ENCODE measurements at places on chromosomes 16 and 17.

- DNase-seq: no peak
Observed at GRCh38 chr17:48755356-48755755, 26.8 kb upstream of the HOXB13 start.

- DNase-seq: no peak
Observed at GRCh38 chr17:61040666-61041065, 359.0 kb upstream of the TBX2 start.

DNA sequence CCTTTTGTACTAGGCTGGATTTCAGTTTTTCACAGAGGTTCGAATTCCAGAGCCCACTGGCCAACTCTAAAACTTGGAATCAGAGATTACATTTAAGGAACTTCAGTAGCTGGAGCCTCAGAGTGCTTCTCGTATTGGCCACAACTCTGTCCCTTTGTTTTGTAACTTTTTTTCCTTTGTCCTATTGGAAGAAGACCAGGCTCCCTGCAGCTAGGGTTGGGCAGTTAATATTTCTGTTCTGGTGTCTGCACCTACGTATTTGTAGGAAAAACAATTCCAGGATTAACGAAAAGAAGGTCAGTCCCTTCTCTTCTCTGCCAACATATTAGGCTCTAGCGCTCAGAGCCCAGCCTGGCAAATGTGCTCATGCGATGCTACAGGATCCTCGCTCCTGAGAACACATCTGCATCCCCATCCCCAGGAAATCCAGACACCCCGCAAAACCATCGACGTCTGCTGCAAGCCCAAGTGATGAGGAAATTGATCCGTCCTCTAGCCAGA is 1.9 kb downstream of the CDH11 start:
- no peak for DNase-seq

- no peak for DNase-seq
Observed at GRCh38 chr17:4622375-4622774, 19.1 kb downstream of the ALOX15 start.

DNA sequence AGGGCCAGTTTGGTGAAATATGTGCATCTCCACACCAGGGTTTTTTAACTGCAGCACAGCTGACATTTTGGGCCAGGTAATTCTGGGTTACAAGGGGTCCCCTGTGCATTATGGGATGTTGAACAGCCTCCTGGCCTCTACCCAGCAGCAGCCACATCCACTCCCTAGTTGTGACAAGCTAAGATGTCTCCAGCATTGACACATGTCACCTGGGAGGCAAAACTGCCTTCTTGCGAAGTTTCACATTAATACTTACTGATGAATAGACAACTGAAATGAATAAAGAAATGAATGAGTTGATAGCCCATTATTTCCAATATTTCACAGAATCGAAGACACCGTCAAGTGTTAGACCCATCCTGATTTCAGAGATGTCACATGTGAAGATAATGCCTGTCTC is 383.7 kb downstream of the CPPED1 start:
- no peak for DNase-seq

DNA sequence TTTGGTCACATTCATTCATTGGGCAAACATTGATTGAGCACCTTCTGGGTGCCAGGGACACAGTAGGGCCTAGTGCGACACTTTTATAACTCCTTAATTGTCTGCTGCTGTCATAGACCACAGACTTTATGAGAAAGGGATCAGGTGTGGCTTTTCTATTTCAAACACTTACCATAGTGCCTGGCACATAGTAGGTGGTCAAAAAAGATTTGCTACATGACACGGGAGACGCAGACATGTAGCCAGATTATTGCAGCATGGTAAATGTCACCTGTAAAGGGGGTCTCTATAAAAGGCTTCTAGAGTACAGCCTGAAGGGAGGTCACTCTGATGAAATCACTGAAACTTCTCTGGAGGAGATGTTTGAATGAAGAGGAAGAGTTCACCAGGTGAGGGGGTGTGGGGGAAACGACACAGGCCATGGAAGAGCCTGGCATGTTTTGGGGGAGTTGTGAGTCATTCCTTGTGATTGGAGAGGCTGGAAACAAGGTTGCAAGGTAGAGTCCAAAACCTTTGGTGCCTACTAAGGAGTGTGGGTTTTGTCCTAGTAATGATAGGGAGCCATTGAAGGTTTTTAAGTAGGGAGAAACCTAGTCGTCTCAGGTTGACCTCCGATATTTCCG is 1.6 kb downstream of the RSAD1 start:
- no peak for DNase-seq

- DNase-seq: no peak
Observed at GRCh38 chr17:40348136-40348504, 16.4 kb downstream of the GJD3 start.

GRCh38 chr16:10511829-10512228 is 68.6 kb downstream of the EMP2 start:
- DNase-seq: no peak

DNA sequence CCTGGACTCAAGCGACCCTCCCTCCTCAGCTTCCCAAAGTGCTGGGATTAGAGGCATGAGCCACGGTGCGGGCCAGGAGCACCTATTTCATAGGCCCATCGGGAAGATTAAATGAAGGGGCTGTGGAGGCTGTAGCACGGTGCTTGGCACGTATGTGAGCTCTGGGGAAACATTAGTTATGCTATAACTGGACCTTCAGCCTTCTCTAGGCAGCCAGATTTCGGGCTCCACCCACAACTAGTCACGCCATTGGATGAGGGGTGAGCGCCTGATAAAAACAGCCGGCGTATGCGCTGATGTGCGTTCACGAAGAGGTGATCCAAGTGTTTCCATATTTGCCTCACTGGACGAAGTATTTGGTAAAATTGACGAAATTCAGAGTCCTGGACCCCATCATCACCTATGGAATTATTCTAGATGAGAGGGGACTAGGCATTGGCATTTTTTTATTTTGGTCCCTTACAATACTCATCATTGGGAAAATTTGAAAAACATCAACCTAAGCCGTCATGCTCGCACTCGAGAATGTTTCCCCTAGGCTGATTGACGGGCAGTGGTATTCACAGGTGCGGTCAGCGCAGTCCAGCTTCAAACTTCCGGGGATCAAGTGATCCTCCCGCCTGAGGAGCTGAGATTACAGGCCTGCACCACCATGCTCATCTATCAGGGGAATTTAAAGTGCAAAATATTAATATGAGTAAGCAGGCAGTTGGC is 1.8 kb upstream of the ANKRD11 start:
- DNase-seq: no peak

DNA sequence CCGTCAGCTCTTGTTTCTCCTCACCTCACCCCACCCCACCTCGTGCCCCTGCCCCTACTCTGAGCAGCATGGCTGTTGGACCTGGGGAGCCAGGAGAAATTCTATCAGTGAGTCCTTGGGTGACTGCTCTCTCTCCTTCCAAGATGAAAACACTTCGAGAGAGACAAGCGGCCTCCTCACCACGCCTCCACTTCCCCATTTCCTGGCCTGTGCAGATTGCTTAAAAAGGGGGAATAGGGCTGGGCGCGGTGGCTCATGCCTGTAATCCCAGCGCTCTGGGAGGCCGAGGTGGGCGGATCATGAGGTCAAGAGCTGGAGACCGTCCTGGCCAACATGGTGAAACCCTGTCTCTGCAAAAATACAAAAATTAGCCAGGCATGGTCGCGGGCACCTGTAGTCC is 9.5 kb downstream of the DLX4 start:
- no peak for DNase-seq

- DNase-seq: peak; percentile 64
Observed at GRCh38 chr16:83781-84615, 6.0 kb downstream of the MPG start.

DNA sequence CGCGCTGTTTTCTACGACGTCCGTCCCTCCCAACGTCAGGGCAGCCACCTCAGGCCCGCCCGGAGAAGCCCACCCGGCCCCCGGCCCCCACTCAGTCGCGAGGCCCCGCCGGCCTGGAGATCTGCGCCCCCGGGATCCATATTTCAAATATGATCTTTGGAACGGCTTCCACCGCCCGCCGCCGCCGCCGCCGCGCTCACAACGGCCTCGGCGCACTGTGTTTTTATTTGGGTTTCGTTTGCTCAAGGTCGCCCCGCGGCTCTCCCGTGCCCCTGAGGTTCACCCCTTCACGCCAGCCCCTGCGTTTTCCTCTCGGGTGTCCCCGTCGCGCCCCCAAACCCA is 4.2 kb upstream of the CBX4 start:
- DNase-seq: no peak

GRCh38 chr17:33854596-33854995 is 400.5 kb upstream of the CCL2 start:
- no peak for DNase-seq

DNA sequence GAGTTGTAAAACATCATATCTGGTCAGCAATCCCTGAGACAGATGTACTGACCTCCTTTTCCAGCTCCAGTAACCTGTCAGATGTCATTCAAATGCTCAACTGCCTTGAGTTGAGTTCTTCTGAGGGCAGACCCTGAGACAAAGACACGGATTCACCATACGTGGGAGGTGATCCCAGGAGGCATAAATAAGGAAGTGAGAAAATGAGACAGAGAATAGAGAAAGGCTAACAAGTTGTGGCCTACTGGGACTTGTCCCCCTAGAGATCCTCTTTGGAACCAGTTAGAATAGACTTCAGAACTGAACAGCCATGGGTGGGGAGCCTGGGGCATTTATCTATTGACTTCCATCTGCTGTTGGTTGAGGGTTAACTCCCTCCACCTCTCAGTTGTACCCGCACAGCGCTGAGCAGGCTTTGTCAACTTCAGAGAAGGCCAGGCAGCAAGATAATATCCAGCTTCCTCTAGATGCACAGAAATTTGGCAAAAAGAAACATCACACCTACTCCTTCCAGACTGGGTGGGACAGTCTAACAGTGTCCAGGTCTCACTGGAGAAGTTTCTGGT is 123.0 kb upstream of the DYNLRB2 start:
- DNase-seq: no peak

DNA sequence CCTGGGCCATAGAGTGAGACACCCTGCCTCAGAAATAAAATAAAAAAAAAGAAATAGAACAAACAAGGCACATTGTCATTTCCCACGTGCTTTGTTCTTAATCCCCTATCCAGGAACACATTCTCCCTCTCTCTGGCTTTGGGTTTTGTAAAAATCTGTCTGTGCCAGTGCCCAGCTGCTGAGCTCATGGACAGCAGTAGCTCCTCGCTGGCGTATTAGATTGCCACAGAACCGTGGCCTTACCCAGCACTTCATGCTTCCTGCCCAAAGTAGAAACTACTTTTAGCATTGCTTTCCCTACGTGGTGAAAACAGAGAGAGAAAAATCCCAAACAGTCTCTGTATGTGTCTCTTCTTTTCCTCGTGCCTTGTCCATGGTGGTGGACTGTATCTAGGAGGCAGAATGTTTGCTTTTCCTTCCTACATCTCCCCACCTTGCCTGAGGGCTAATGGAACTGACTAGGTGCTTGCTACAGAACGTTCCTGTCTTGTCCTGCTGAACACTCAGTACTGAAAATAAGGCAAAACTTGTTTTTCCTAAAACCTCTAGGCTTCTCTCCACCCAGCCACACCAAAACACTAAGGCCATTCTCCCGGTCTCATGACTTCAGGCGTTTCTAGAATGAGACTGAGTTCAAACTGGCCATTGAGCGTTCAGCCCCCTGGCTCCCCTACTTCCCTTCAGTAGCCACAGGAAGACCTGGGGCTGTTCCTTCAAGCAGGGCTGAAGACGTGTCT is 26.1 kb downstream of the MNT start:
- DNase-seq: no peak

DNA sequence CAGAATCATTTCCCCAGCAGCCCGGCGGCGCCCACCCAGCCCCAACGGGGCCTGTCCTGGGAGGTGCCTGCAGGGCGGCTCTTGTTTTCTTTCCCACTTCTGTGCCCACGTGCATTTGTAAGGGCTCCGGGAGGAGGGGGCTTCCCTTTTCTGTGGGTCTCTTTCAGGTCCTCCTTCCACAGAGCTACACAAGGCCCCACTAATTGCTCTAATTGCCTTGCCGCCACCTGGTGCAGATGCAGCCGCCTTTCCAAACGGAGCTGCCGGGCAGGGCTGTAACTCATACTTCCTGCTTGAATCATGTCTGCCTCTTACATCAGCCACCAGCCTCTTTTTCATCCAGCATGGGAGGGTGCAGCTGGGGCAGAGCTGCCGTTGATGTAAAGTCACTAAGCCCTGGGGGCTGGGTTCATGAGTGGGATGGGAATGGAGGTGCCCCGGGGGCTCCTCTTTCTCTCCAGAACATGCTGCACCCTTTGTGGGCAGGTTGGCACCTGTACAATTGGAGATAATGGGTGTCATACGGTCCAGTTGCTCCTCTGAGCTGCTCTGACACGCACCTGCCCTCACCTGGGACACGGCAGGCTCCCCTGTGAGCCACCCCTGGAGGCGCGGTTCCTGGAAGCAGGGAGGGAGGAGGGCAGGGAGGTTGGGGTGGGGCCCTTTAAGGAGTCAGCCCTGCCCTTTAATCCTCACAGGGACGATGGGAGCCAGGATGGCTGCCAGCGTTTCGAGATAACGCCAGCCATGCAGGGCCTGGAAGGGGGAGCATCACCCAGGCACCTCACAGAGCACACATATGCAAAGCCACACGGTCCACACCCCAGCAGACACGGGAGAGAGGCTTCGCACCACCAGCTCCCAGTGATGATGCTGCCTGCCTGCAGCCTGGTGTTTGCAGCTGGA is 41.1 kb upstream of the KLHDC4 start:
- peak; percentile 83 for DNase-seq

DNA sequence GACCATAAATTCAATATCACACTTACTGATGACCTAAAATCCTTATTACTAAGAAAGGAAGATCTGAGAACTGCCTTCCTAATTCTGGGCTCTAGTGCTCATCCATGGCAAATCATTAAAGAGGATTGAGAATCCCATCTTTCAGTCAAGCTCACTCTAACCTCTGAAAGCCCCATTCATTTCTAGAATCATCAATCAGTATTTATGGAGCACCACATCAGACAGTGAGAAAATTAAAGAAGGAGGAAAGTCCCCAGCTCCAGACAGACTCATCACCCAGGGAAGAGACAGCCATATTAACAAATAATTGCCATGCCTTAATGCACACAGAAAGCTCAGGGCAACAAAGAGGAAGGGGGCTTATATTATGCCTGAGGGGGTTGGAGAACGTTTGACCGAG is 256.1 kb upstream of the SOX9 start:
- no peak for DNase-seq

- no peak for DNase-seq
Observed at GRCh38 chr16:85491798-85492294, 121.3 kb upstream of the GSE1 start.

GRCh38 chr17:12927541-12928425 is 90.0 kb downstream of the ELAC2 start:
- DNase-seq: no peak

DNA sequence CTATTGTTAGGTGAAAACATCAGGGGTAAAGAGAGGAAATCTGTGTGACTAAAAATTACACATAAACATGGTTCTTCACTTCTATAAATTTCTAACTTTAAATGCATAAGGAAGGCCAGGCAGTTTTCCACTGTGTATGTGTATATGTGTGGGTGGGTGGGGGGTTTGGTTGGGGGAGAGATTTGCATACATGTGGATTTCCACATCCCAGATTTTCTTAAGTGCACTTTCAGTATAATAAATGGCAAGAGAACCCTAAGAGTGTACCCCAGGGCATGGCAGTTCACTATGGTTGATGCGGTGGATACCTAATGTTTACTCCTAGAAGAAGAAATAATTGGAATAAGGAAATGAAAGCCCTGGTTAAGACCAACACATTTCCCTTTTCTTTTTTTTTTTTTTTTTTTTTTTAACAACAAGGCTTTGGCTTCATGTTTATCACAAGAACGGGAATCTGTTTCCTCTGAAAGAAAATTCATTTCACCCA is 451.8 kb upstream of the CCL2 start:
- no peak for DNase-seq

GRCh38 chr16:20344611-20345010 is 7.9 kb downstream of the UMOD start:
- DNase-seq: no peak

All from NCI-H1105 (cell line).